ENCODE measurements at places on chromosomes 5 and 9.

DNA sequence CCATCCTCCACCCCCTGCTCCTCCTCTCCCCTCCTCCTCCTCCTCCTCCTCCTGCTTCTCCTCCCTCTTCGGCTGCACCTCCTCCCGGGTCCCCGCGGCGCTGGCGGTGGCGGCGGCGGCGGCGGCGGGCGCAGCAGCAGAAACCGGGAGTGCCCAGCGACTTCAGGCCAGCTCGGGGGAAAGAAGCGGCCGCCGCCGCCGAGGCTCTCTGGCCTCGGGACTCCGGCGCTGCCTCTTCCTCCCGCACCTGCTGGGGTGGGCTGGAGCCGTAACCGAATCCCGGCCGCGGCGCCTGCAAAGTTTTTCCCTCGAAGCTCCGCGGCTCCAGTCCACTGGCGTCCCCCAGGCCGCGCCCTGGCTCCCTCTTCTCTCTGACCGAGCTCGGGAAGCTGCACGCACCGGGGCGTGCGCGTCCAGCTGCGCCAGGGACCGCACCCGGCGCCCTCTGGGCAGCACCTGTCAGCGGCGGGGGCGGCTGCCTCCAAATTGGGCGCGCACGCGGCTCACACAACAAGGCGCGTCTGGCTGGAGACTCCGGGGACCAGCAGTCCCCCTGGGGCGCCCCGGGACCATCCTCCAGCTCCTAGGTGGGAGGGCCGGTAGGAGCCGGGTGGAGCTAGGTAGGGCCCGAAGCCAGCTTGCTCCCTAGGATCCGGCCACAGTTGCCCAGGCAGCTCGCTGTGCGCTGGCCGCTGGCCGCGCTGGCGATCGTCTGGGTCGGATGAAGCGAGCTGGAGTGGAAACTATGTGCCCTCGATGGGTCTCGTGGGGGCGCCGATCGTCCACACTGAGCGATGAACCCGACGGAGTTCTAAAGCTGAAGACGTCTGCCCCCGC lies at the start of gene MCTP1:
Gene MCTP1, minus strand, starts transcription at position 523 of the 837 bp plus-strand sequence.
- peak; percentile 9 for DNase-seq

DNA sequence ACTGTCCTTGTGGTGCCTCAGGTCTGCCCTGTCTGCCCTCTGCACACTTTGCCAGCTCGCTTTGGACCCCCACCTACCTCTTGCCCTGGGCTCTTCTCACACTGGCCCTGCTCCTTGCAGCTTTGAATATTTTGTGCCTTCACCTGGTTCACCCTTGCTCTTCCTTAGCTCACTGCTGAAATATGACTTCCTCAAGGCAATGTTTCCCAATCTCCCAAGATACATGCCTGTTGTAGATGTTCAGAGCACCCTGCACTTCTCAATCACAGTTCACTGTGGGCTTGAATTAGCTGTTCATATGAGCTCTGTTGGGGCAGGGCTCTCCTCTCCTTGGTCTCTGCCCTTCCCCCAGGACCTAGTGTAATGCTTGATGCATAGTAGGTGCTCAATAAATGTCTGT lies 8.0 kb downstream of the AFAP1L1 start:
- no peak for DNase-seq

DNA sequence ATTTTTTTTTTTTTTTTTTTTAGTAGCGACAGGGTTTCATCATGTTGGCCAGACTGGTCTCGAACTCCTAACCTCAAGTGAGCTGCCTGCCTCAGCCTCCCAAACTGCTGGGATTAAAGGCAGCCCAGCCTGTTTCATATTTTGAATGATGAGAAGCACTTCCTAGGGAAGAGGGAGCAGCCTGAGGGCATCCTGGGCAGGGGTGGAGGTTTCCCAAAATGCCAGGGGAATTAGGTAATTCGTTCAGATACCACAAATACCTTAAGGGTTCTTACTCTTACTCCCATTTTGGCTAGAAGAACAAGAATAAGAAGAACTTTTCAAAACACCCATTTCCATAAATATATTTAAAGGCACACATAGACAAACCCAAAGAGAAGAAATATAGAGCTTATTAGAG lies 29.5 kb upstream of the RAPGEF1 start:
- no peak for DNase-seq

GRCh38 chr9:13388157-13388556 lies 108.7 kb upstream of the MPDZ start:
- no peak for DNase-seq

DNA sequence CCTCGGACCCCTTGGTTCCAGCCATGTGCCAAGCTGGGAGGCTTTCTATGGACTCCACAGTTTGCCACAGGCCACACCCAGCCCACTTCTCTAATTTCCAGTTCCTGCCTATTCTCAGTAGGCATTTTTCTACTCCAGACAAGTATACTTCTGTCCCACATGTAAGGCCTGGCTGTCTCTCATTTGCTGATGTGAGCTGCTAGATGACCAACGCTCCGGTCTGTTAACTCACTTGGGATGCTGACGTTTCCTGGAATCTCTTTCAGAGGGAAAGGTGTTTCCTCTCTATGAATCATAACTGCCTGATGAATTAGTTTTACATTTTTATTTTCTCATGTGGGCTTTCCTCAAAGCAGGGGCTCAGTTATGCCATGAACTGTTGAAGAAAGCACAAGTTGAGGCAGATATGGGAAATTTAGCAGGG lies 36.3 kb downstream of the ERGIC1 start:
- no peak for DNase-seq

DNA sequence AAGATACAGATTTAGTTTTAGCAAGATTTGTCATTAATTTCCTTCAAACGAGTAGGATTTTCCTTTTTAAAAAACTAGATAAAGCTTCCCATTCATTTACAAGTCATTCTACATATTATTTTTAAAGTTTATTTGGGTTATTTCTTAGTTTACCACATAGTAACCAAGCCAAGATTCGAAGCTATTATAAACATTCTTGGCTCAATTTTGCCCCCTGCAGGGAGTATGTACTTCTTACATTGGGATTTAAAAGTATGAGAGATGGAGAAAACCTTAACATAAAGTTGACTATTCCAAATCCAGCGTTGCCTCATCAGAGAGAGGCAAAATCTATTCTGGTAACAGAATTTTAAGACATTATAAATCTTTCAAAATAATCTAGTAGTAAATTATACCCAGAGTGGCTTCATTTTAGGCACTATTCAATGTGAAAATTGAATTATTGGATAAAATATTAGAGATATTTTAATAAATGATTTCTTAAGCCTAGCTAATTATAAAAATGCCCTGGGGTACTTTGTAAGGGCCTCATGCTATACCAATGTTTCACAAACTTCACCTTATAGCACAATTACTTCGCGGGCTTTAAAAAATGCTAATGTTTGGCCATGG lies 39.1 kb downstream of the FBN2 start:
- peak; percentile 7 for DNase-seq
